ENCODE measurements at places on chromosomes 13 and 19.

- peak; percentile 97 for DNase-seq
Measured at GRCh38 chr19:54162241-54162805, 2.8 kb upstream of the LENG1 start.

DNA sequence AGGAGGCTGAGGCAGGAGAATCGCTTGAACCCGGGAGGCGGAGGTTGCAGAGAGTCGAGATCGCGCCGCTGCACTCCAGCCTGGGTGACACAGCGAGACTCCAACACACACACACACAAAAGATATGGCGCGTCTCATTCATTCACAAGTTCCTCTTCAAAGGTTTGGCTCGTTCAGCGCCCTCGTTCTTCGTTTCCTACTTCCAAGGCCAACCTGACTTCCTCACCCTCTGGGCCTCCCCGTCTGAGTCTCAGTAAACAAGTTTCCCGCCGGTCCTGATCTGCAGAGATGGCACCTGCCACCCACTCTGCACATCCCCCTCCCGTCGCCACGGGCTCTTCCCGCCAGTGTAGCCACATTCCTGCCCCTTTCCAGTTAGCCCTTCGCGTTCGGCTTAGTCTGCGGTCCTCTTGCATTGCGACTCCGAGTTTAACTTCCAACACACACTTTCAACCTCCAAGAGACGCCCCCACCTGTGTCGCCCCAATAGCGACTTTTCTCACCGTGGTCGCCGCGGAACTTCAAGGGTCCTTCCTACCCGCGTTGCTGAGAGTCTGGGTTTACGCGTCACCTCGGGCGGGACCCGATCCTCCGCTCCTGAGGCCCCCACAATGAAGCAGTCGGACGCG is 1.3 kb upstream of the BSG start:
- peak; percentile 84 for DNase-seq

DNA sequence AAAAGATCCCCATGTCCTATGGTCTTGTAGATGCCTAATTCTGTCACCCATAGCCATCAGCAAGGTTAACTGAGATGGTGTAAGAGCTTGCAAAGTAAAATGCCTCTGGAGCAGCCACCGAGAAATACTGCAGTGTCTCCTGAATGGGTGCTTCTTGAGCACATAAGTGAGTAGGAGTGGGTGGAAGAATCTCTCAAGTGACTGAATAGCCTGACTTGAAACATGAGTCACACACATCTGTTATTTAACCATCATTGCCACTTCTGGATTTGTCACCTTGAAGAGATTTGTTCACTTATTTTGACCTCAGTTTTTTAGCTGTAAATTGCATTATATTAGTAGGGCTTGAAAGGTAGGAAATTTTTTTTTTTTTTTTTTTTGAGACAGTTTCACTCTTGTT is 2.3 kb downstream of the ZNF714 start:
- no peak for DNase-seq

- DNase-seq, result peak; percentile 62
Measured at GRCh38 chr19:38028913-38029510, 122.0 kb downstream of the SIPA1L3 start.
